ENCODE measurements at places on chromosomes 12 and 14.

DNA sequence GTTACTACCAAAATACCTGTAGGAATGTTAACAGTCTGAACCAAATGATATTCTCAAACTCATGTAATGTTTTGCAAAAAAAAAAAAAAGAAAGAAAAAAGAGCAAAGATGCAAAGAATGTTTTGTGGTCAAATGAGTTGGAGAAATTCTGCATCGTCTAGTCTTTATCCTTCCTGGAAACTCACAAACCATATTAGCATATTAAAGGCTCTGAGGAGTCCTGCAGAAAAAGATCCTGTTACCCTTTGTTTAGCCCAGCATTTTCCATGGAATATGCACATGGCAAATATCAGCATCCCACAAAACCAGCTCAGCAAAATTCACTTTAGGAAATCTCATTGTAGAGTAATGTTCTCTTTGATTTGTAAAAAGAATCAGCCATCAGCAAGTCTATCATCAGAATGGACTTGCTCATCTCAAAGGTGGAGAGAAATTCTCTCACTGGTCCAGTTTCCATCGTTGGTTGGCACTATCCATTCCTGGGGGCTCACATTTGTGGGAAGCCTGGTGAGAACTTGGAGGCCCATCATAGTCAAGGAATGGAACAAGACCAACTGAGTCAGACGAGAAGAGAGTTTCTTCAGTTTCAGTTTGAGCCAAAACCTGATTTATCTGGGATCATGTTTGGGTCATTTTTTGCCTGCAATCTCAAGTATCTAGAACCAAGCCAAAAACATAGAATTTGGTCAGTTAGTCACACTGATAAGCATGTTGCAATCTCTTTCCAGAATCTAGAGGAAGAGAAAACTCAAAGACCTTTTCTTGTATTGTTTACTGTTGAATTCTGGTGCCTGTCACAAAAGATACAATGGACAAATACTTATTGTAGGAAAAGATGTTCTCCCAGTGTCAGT lies 129.8 kb downstream of the TBX5 start:
- H3K27ac ChIP-seq = no peak overlapping the region
- H3K36me3 ChIP-seq = no peaks in the 10 kb centered on the region
- peaks cover 63% of the 10 kb centered on the region for H3K27me3 ChIP-seq
- no peaks in the 10 kb centered on the region for H3K4me1 ChIP-seq
- DNase-seq = no peak

DNA sequence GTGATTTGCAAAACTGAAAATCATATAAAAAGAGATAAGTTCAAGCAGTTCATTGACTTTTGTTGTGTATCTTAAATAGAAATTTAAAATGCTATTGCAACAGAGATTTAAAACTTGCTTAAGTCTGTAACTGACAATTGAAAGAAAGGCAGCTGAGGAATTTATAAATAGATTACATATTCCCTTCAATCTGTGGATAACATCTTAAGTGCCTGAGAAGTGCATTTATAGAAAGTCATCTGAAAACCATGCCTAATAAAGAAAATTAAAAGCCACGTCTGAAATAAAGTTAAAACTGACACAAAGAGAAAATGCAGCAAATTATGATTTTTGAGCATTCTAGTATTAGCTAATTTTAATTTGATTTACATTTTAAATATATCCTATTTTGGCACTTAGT lies 479.8 kb downstream of the MDGA2 start:
- H3K27ac ChIP-seq = no peak overlapping the region
- no peaks in the 10 kb centered on the region for H3K36me3 ChIP-seq
- no peaks in the 10 kb centered on the region for H3K27me3 ChIP-seq
- peaks cover 6% of the 10 kb centered on the region for H3K4me1 ChIP-seq
- no peak overlapping the region for H3K4me3 ChIP-seq

- no peak for DNase-seq
- no peaks in the 10 kb centered on the region for H3K36me3 ChIP-seq
- H3K4me3 ChIP-seq = no peak overlapping the region
Observed at GRCh38 chr12:58361056-58361455, 419.7 kb downstream of the ATP23 start.

- DNase-seq = no peak
- peaks cover 2% of the 10 kb centered on the region for H3K4me1 ChIP-seq
- no peak overlapping the region for H3K27ac ChIP-seq
- H3K4me3 ChIP-seq = no peak overlapping the region
- no peaks in the 10 kb centered on the region for H3K36me3 ChIP-seq
- peaks cover 33% of the 10 kb centered on the region for H3K27me3 ChIP-seq
Observed at GRCh38 chr12:118946256-118946655, 35.1 kb upstream of the SRRM4 start.

DNA sequence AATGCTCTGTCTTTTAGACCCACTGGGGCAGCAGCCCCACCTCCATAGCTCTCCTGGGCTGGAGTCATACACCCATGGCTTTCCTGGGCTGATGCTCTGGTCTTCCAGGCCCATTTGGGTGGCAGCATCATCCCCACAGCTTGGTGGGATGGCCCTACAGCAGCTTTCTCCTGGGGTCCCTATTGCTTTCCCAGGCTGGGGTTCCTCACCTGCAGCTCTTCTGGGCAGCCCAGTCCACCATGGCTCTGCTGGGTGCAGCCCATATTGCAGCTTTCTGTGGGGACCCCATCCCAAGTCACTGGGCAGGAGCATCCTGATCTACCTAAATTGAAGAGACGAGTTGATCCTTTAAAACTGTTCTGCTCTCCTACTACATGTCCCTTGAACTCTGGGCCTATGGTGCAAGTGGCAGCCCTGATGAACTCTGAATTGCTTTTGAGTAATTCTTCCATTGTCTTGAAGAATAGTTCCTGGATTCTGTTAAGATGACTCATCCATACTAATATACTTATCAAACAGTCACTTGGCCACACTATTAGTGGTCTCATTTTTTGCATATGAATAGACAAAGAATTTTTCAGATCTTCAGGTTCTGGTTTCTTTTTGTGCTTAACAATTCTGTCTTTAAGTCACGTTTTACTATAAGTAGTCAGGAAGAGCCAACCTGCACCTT lies 390.1 kb downstream of the DPF3 start:
- H3K4me1 ChIP-seq = peaks cover 8% of the 10 kb centered on the region
- H3K27ac ChIP-seq = no peak overlapping the region
- no peak for DNase-seq
- H3K4me3 ChIP-seq = no peak overlapping the region
- H3K27me3 ChIP-seq = no peaks in the 10 kb centered on the region
- H3K36me3 ChIP-seq = peaks cover 5% of the 10 kb centered on the region

DNA sequence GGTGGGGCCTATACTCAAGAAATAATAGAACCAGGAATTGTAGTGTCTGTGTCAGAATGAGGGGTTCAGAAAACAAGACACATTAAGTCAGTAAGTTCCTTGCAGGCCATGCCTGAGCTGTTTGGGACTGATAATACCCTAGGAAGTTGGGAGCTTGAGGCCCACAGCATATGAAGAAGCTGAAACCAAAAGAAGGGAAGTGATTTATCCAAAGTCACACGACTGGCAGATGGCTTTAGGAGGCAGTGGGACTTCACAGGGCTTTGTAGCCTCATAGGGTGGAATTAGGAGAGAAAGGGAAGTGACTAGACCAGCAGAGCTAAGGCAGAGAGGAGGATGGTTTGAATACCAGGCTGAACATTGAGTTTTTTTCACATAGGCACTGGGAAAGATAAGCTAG lies 56.6 kb upstream of the SRSF5 start:
- no peak for DNase-seq
- no peaks in the 10 kb centered on the region for H3K27me3 ChIP-seq
- peak overlapping the region; percentile 22 for H3K27ac ChIP-seq
- peaks cover 45% of the 10 kb centered on the region for H3K4me1 ChIP-seq
- H3K4me3 ChIP-seq = no peak overlapping the region

DNA sequence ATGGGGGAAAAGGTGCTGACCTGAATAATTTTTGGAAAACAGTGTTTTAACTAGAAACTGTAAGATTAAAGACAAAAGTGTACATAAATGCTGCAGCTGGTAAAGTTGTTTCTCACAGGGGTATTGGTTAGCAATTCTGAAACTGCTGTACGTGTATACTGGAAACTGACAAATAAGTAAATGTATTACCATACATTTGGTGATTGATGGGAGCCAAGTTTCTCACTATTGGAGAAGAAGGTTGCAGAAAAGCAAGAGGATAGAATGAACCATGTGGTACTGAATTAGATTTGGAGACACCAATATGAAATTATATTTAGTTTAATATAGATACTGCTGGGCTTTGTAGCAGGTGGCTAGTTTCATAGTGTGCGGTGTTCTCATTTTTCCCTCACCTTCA lies 19.6 kb upstream of the FBXO33 start:
- DNase-seq = no peak
- no peak overlapping the region for H3K4me3 ChIP-seq
- no peaks in the 10 kb centered on the region for H3K36me3 ChIP-seq
- H3K27me3 ChIP-seq = no peaks in the 10 kb centered on the region
- H3K4me1 ChIP-seq = no peaks in the 10 kb centered on the region
- no peak overlapping the region for H3K27ac ChIP-seq

DNA sequence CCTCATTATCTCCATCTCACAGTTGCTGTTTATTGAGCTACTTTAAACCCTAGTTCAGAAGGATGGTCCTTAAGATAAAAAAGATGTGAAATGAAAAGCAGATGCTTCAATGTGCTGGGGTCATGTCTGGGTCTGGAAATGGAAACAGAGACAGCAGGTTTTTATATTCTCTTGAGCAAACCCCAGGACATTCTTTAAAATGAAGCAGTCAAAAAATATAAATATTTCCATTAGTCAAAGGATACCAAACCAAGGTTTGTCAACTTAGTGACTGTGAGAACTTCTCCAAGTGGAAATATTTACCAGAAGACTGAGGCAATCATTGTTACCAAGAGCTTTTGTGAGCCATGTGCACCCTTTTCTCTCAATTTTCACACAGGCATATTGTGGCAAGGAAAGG lies 102.5 kb upstream of the DIO2 start:
- H3K4me3 ChIP-seq = no peak overlapping the region
- no peak overlapping the region for H3K27ac ChIP-seq
- no peaks in the 10 kb centered on the region for H3K36me3 ChIP-seq
- peaks cover 9% of the 10 kb centered on the region for H3K4me1 ChIP-seq

GRCh38 chr12:42996869-42997431 lies 407.4 kb upstream of the PRICKLE1 start:
- no peaks in the 10 kb centered on the region for H3K27me3 ChIP-seq
- no peak overlapping the region for H3K4me3 ChIP-seq
- peaks cover 2% of the 10 kb centered on the region for H3K36me3 ChIP-seq
- H3K4me1 ChIP-seq = peaks cover 5% of the 10 kb centered on the region

DNA sequence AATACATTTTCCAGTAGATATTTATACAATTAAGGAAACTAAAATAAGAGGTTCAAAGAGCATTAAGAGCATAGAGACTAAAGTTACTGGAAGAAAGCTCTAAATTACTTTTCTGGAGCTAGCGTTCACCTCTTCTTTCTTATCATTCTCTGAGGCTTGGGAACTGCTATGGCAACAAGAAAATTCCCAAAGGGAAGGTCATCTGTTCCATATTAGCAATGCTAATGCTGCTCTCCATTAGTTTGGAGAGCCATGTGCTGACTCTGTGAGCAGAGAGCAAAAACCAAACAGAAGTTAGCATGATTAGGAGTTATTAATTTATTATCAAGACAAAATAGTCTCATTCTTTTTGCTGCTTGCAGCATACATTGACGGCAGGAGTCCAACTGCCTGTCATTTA lies 143.1 kb upstream of the SLC16A7 start:
- no peaks in the 10 kb centered on the region for H3K36me3 ChIP-seq
- no peak for DNase-seq
- no peaks in the 10 kb centered on the region for H3K4me1 ChIP-seq

GRCh38 chr12:50665170-50665569 lies 98.7 kb upstream of the ATF1 start:
- no peaks in the 10 kb centered on the region for H3K27me3 ChIP-seq
- H3K36me3 ChIP-seq = peaks cover 2% of the 10 kb centered on the region
- peaks cover 34% of the 10 kb centered on the region for H3K4me1 ChIP-seq
- H3K27ac ChIP-seq = no peak overlapping the region
- DNase-seq = no peak

GRCh38 chr12:132154941-132155770 lies 10.9 kb downstream of the NOC4L start:
- no peaks in the 10 kb centered on the region for H3K27me3 ChIP-seq
- no peak overlapping the region for H3K4me3 ChIP-seq
- no peak overlapping the region for H3K27ac ChIP-seq
- no peaks in the 10 kb centered on the region for H3K4me1 ChIP-seq

- no peak overlapping the region for H3K4me3 ChIP-seq
- no peaks in the 10 kb centered on the region for H3K36me3 ChIP-seq
- H3K27ac ChIP-seq = no peak overlapping the region
Observed at GRCh38 chr12:107564946-107565345, 120.7 kb upstream of the PWP1 start.

DNA sequence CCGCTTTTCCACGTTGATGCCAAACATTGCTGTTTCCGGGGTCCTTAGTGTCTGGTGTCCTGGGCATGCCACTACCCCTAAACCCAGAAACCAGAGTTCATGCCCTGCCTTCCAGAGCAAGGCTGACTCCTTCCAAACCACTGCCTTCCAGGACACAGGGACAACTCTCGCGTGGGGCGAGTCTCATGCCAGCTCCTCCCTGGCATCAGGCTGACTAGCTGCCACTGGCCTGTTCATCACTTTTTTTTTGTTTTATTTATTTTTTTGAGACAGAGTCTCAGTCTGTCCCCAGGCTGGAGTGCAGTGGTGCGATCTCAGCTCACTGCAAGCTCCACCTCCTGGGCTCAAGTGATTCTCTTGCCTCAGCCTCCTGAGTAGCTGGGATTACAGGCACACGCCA lies 4.8 kb downstream of the SETD1B start:
- H3K27me3 ChIP-seq = no peaks in the 10 kb centered on the region
- no peak overlapping the region for H3K27ac ChIP-seq
- DNase-seq = no peak
- H3K36me3 ChIP-seq = peaks cover 6% of the 10 kb centered on the region
- peaks cover 48% of the 10 kb centered on the region for H3K4me1 ChIP-seq

DNA sequence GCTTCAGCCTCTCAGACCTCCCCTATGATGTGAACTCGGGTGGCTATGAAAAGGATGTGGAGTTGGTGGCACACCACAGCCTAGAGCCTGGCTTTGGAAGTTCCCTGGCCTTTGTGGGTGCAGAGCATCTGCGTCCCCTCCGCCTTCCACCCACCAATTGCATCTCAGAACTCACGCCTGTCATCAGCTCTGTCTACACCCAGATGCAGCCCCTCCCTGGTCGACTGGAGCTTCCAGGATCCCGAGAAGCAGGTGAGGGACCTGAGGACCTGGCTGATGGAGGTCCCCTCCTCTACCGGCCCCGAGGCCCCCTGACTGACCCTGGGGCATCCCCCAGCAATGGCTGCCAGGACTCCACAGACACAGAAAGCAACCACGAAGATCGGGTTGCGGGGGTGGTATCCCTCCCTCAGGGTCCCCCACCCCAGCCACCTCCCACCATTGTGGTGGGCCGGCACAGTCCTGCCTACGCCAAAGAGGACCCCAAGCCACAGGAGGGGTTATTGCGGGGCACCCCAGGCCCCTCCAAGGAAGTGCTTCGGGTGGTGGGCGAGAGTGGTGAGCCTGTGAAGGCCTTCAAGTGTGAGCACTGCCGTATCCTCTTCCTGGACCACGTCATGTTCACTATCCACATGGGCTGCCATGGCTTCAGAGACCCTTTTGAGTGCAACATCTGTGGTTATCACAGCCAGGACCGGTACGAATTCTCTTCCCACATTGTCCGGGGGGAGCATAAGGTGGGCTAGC lies 7.0 kb upstream of the RPS26 start:
- DNase-seq = no peak
- no peak overlapping the region for H3K4me3 ChIP-seq
- no peak overlapping the region for H3K27ac ChIP-seq

All from neural crest cell (in vitro differentiated cells).